NAMALWA (cell line): ENCODE measurements at places on chromosomes 2 and 18.

DNA sequence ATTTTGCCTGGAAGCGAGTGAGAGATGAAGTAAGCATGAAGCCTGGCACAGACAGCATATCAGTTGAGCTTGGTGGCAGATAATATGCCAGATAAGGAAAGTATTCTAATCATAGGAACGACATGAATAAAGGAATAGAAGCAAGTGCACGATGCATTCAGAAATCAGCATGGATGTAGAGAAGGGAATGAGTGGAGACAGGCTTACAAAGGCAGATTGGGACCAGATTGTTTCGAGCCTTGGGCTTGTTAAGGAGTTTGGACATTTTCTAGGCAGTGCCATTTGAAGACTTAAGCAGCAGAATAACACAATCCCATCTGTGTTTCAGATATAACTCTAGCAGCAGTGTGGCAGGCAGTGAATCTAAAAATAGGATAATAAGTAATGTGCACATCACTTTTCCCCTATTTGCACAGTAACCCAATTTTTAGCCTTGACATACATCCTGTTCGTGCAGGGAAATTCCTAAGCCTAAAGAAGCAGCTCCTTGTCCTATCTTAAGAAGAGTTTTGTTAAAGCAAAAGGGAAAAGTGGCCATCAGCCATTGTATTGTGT, 450.2 kb downstream of the PLCL1 start:
- DNase-seq, result no peak

DNA sequence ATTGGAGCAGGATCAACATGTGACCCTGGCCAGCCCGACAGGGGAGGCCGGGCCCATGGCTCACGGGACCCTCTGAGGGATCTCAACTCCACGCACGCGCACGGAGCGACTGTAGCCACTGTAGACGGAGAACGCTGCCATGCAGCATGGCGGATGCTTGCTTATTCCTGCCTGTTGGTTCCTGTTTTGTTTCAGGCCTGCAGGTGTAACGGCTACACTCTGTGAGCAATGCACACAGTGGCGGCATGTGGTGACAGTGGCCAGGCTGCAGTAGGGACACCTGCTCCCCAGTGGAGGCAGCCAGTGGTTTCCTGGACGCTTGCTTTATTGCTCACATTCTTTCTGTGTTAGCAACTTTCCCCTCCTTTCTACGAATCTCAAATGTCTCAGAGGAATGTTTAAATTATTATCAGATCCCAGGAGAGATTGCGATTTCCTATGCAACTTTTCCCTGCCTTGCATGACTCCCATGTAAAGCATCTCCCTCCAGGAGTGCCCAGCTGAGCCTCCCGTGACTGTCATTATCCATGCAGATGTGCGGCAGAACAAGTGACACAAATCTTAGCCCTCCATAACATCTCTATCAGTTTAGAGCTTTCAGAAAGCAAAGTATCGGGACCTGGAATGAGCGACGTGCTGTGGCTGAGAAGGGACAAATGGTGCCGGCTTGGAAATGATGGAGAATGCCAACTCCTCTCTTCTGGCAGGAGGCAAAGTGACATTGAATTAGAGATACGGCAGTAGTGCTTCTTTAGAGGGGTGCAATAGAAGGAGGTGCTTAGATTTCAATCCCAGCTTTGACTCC, 209.7 kb downstream of the ASB1 start:
- no peak for DNase-seq

DNA sequence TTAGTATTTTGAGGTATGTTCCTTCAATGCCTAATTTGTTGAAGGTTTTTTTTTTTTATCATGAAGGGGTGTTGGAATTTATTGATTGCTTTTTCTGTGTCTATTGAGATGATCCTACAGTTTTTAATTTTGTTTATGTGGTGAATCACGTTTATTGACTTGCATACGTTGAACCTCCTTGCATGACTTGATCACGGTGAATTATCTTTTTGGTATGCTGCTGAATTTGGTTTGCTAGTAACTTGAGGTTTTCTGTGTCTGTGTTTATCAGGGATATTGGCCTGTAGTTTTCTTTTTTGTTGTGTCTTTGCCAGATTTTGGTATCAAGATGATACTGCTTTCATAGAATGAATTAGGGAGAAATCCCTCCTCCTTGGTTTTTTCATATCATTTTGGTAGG, 23.9 kb downstream of the CLIP4 start:
- no peak for DNase-seq

DNA sequence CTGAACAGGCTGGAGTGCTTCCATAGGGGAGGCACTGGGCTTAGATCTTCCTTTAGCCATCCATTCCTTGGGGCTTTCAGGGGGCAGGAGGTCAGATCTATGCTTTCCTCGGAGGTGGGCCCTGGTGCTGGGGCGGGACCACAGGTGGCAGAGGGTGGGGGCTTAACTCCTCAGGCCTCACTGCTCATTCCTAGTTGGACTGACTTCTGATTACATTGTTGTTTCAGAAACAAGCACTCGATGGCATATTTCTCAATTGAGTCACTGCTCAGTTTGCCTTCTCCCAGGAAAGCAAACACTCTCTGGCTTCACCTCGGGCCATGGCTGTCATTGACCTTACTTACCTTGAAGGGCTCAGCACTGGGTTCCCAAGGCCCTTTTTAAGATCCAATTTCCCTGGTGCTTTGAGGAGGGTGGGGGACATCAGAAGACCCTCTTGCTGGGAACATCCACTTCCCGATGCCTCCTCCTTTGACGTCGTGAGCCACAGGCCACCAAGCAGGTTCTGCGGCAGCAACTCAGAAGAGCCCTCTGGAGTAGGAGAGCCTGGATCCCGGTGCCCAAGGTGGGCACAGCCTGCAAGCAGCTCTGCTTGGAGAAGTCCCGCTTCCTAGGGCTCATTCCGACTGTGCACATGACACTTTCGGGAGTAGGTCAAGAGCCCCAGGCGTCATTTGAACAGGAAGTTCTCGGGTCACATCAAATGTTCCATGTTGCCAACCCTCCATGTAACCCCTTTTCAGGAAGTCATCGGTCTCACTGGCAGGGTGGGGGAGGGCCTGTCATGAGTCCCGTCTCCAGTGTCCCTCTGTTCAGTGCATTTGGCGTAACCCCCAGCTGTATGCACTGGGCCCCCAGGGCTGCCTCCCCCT, 40.6 kb downstream of the SDC1 start:
- DNase-seq, result no peak

DNA sequence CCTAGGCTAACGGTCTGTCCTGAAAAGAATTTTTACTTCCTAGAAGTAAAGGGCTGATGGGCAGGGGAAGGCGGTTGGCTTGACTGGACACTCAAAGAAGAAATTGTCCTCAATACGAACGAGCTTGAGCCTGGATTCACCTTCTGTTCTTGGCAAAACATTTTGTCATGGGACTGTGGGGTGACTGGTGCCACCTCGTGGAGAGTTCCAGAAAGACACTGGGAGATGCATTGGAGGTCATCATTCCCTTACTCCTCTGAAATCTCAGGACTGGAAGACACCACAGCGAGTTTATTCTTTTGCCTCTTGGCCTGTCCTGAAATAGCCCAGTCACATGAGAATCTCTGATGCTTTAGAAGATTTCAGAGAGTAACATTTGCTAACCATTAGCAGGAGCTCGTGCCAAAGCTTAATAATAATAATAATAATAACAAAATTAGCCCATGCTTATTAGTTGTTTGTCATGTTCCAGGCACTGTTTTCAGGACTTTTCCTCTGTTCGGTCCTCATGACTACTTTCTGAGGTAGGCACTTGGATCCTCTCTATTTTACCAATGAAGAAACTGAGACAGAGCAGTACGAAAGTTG, 44.5 kb downstream of the TMEM182 start:
- peak; percentile 62 for DNase-seq

DNA sequence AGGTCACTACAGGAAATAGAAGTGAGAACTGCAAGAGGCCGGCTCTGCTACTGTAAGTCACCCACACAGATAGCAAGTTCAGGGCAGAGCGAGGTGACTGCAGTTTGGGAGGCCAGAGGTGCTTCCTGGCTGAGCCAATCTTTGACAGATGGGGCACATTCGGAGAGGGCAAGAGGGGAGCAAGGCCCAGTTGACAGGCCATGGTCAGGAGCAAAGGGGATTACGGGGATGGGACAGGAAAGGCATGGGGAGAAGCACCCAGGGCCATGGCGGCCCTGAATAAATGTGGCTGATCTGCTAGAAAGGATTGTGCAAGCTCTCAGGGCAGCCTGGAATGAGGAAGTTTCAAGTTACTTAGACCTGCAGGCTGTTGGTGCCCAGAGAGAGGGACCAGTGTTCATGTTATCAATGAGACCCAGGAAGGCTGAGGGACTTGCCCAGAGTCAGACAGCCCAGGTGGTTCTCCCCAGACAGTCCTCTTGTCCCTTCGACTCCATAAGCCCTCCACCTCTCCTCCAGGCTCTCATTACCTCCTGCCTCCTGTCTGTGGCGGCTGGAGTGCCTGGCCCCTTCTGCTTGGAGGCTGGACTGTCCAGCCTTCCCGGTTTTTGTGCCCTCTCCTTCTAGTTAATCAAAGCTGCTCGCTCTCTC, 123.3 kb downstream of the CTIF start:
- DNase-seq, result no peak

GRCh38 chr2:238846628-238847418, 1.1 kb upstream of the TWIST2 start:
- DNase-seq, result no peak

- DNase-seq, result no peak
Measured at GRCh38 chr2:148108385-148108784, 87.5 kb downstream of the MBD5 start.

DNA sequence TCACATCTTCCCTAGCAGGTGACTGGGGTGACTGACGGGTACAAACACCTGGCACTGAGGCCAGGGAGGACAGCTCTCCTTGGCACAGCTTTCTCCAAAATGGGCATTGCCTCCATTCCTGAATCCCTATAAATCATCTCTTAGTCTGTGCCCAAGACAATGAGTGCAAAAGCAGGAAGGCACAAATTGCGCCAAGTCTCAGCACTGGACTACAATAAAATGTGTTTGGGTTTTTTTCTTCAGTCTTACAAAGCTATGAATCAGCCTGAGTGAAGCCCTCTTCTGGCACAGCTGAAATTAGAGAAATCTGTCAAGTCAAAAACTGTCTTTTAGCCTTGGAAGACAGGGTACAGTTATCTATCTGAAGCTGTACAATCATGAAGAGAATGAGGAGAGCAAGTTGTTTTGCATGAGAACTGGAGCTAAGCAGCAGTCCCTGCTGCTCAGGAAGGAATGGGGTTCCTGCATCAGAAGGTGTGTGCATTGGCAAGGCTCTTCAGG, 90.8 kb downstream of the EPB41L3 start:
- no peak for DNase-seq

DNA sequence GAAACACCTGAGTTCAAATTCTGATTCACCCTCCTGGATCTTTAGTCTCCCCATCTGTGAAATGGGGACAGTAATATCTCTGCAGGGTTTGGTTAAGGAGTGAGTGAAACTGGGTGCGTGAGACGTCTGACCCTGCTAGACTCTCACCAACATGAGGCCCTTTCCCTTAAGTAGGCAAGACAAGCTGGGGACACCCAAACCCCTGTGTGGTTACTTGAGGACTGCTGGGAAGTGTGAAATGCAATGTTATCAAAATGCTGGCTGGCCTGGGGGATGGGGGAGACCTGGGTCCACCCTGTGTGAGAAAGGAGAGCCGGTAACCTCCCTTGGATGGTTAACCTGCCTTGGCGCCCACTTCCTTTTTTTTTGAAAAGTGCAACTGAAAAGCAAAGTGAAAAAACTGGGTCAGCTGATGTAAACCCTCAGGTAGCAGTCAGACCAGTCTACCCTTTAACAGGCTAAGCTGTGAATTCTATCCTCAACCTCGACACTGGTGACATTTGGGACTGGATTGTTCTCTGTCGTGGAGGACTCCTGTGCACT, 82.3 kb downstream of the INPP5D start:
- DNase-seq, result no peak

DNA sequence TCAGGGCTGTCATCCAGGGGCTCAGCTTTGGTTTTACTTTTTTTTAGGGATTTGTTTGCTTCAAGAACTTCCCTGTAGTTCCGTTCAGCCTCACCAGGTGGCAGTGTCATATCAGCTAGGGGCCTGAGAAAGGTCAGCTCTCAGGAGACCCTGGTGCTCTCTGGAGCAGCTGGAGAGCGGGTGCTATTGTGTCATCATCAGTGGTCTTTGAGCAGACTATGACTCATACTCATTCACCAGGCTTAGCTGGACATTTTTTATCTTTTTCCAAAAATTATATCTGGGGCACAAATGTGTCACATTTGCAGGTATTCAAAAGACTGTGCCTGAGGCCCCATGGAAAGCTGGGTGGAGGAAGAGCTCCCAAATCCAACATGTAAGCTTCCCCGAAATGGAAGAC, 24.4 kb downstream of the ZNF892 start:
- peak; percentile 72 for DNase-seq

- no peak for DNase-seq
Measured at GRCh38 chr18:45015788-45016128, 335.1 kb downstream of the SETBP1 start.

DNA sequence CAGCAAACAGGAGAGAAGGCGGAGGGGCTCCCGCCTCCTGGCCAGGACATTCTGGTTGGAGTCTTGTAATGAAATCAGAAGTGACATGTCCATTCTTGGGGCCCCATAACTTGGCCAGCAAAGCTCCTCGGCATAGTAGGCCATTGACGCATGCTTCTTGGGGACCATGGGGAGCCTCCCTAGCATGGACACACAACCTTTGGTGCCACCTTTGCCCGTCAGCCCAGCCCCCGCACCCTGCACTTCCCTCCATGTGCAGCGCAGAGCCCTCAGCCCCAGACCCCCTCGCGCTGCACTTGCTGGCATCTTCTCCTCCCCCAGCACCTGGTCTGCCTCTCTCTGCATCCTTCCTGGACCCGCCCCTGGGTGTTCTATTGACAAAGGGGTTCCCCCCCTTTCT, 23.1 kb downstream of the DCDC2C start:
- DNase-seq, result no peak

DNA sequence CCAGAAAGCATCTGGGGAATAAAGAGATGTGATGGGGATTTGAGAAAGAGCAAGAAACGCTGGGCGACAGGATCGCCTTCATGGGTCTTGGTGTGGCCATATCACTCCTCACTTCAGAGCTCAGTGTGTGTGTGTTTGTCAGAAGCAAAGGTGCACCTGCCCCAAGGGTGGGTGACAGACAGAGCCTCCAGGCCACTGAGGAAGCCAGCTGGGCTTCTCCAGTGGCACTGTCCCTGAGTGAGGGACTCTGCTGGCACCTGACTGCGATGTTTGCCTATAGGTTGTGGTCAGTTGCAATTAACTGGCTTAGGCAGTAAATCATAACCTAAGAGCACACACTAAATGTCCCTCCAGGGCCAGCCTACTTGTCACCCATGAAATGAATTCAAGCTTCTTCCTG, 23.5 kb upstream of the GNAL start:
- no peak for DNase-seq

DNA sequence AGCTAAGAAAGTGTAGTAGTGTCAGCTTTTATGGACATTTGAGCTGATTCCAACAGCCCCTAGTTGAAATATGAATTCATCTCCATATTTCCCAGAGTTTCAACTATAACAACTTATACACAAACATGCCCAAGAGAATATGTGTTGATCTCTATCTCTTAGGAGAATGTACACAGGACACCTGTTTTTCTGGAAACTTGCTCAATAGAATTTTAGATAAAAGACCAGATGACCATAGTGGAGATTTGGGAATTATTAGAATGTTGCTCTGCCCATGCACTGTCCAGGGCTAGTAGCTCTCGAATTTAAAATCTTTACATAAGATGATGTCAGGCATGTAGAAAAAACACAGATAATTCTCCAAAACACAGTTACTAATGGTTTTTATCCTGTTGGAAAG, 162.3 kb upstream of the VRK2 start:
- DNase-seq, result no peak
